WERI-Rb-1 (cell line): ENCODE measurements at places on chromosomes 4 and X.

DNA sequence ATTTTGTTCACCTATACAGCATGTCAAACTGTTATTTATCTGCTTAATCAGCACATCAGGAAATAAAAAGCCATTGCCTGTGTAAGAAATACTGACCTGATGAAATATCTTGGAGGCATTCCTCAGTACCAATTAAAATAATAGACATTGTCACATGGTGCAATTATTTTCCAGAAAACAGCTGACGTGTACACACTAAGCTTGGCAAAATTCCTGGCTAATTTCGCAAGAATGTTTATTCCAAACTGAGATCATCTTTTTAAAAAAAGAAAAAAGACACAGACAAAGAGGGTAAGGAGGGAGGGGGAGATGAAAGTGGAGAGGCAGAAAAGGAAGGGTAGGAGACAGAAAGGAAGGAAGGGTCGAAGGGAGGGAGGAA is 61.9 kb upstream of the NFKB1 start:
- no peak for DNase-seq

- DNase-seq, result no peak
Measured at GRCh38 chr4:35900286-35901243, 343.7 kb downstream of the ARAP2 start.

DNA sequence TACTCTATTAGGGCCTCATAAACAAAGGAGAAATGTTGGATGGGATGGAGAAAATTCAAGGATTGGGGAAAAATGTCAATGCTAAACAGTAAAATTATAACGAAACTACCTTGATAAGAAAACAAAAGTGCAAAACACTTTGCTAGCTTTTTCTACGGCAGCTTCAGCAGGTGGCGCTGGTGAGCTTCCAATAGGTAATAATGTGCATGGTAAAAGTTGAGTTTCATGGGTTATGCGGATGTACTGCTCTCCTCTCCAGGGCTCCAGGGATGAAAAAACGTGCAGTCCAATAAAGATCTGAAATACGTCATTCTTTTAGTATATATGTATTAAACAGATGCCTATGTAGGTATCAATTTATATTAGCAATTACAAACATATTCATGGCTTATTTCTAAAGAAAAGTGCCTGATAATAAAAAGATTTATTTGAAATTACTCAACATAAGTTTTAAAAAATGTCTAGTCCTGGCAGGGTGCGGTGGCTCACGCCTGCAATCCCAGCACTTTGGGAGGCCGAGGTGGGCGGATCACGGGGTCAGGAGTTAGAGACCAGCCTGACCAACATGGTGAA is 239.6 kb downstream of the GRXCR1 start:
- DNase-seq, result peak; percentile 80

GRCh38 chr4:142516686-142517526 is 329.2 kb downstream of the INPP4B start:
- no peak for DNase-seq

- no peak for DNase-seq
Measured at GRCh38 chr4:84563002-84563401, 19.9 kb upstream of the CDS1 start.

- no peak for DNase-seq
Measured at GRCh38 chrX:31301203-31301602, 229.4 kb upstream of the FTHL17 start.

- no peak for DNase-seq
Measured at GRCh38 chrX:150871341-150871811, 27.1 kb downstream of the CD99L2 start.

DNA sequence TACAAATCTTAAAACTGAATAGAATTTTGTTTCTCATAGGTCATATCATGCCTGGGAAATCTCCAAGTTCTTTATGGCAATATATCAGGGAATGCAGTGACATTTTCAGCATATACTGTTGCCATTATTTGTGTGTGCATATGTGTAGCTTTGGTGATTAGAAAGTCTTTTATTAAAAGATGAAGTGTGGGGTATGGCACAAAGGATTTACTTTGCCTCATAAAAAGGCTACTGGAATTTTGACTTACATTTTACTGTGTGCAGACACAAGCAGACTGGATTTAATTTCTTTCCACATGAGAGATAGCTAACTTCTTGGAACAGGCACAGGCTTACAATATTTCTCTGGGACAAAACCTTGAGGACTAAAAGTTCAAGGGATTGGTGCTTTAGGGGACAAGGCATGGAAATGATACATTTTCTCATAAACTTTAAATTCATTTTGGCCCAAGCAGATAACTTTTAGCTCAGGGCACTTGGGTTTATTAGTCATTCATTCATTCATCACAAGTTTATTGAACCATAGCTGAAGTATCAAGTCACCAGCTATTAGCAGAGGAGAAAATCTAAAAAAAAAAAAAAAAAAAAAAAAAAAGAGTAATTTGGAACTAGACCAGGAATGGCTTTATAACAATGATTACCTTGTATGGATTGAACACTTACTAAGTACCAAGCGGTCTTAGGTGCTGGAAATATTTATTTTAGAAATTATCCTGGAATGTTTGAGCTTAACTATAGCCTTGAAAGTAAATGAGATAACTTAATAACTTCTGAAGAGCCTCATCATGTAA is 191.5 kb downstream of the SLIT2 start:
- DNase-seq, result no peak

GRCh38 chrX:129511689-129512088 is 11.6 kb downstream of the SMARCA1 start:
- DNase-seq, result no peak

DNA sequence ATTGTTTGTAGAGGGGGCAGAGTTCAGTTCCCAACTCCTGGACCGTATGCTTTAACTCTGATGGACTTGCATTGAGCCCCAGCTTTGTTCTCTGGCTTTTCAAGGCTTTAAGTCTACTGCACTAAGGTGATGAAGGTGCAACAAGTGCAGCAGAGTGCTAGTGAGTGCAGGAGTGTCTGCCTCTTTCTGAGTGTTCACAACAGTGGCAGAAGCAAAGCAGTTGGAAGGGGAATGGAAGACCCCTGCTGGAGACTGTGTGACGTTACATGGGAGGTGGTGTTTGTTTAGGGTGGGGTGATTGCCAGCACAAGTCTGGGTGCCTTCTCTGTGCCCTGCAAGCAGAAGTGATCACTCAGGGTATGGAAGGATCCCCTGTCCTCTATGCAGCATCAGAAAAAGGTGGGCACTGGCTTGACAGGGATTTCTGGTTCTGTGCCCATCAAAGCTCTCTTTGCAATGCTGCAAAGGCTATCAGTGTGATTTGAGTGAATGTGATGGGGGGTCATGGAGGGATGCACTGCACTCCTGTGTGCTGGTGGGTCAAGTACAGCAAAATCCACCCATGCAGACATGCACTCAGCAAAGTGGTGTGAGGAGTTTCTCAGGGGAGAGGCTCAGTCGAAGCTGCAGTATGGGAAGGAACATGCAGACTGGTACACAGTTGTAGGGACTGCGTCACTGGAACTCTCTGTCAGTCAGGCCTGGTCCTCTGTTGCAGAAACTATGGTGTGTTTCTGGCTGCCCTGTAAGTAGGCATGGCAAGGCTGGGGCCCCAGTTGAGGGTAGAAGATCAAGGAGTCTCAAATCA is 70.9 kb upstream of the UGT2B7 start:
- peak; percentile 24 for DNase-seq

DNA sequence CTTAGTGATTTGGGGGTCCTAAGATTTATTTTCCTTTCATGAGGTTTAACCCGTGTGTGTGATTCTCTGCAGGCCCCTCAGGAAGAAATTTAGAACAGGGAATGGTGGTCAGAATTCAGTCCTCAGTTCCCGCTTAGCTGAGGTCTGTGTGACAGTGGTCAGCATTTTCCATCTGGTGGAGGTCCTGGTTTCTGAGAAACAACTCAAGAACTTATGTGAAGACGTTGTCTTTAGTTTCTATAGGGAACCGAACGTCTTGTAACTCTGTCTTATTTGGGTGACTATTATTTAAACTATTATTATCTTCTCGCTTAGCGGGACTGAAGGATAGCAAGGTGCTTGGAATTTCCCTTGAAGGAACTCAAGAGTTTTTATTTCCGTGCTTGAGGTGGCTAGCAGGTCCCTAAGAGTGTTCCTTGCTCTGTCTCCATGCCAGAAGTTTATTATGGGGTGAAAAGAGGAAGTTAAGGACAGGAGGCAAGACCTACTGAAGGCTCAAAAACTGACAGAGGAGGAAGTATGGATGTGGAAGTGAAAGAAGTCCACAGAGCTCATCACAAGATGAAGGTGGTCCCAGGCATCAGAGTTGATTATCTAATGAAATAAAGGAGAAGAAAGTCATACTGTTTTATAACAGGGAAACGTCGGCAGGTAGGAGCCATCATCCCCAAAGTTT is 9.4 kb downstream of the MGST2 start:
- no peak for DNase-seq

DNA sequence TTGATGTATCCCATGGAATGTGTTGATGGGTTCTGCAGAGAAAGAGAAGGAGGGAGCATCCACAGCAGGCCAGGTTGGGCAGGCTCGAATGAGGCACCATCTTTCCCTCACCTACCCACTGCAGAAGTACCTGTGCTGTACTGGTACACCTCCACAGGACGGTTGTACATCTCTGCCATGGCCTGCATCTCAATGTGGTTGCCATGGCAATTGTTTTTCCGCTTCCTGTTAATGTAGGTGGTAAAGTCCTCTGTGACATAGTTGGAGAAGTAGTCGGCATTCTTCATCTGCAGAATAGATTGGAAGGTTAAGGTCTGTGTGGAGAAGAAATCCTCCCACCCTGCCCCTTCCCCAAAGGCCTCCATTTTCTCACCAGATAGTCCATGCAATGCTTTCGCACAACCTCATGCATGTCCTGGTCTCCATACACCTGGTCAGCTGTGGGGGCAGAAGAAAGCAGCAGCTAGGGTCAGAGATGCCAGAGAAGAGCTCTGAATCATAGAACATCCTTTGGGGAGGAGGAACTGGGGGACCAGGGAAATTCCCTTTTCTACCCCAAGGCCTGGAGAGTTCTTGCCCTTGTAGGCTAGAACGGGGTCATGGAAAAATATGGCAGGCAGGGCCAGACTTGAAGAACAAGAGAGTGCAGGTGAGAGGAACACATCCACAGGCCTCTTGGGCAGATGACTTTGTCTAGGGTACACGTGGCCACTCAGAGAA is 15.9 kb upstream of the PIM2 start:
- no peak for DNase-seq

GRCh38 chrX:68867458-68868112 is 38.8 kb downstream of the EFNB1 start:
- DNase-seq, result no peak

- no peak for DNase-seq
Measured at GRCh38 chrX:71140440-71140839, 4.2 kb upstream of the NLGN3 start.

GRCh38 chrX:153400146-153401132 is 711 bp downstream of the PNMA6E start:
- DNase-seq, result peak; percentile 82

DNA sequence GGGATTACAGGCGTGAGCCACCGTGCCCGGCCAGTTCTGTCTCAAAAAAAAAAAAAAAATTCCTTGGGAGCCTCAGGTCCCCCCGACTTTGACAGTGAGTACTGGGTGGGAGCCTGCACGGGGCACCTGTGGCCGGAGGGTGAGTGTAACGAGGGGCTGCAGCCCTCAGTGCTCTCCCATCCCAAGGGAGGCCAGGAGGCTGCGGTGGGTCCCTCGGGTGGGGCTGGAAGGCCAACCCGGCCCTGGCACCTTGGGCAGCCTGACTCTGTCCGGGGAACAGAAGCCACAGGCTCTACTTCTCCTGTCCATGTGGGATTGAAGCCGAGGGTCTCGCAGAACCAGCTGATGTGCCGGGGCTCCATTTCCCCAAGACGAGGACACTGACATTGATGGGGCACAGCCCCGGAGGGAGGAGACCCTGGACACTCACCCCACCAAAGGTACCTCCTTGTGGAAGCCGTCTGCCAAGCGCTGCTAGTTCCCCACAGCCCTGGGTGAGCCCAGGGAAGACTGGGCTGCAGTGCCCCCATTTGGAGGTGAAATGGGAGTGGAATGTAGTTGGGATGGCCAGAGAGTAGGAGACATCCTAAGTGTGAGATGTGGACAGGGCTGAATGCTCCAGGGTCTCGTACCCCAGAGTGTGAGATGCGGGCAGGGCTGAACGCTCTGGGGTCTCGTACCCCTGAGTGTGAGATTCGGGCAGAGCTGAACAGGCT is 2.3 kb upstream of the SLC26A1 start:
- no peak for DNase-seq

- no peak for DNase-seq
Measured at GRCh38 chrX:68989865-68990606, 161.2 kb downstream of the EFNB1 start.

DNA sequence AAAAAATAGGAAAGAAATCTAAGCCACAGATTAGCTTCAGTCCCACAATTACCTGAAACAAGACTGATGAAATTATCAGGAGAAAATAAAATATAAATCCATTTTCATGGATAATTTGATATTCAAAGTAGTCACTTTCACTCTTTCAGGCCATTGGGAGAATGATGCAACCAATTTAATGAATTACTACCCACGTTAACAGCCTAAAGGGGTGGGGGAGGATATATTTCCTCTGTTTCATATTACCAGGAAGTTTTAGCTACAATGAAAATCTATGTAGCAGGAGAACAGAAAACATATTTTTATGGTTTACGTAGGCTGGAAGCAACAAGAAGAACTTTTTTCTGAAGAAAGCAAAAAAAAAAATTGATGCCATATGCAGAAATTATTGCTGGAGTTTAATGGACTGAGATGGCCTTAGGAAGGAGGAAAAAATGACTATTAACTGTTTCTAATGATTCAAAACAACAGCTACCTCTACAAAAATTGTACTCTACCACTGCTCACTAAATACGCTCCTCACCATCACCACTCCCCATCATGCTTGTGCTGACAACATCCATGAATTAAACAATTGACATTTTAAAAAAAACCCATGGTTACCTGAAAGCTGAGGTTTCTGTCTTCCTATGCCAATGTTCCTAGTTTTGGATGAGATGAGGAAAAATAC is 100.9 kb downstream of the CXXC4 start:
- DNase-seq, result no peak

GRCh38 chr4:153704522-153704921 is 20.4 kb downstream of the TLR2 start:
- DNase-seq, result no peak

DNA sequence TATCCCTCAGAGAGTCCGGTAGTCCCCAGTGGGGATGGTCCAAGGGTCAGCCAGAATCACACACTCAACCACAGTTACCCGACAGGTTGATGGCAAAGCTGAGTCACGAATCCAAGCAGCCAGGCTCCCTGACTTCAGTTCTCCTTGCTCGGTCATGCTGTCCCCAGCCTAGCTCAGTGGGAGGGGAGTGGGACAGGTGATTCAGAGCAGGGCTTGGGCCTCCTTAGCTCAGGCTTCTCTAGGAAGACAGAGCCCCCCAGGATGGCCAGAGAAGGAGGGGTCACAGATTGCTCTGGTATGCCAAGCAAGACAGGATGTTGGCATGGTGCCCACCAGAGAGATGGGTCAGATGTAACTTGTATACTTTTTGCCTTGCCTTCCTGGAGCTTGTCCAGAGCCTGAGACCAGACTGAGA is 66.5 kb downstream of the EFNB1 start:
- no peak for DNase-seq

DNA sequence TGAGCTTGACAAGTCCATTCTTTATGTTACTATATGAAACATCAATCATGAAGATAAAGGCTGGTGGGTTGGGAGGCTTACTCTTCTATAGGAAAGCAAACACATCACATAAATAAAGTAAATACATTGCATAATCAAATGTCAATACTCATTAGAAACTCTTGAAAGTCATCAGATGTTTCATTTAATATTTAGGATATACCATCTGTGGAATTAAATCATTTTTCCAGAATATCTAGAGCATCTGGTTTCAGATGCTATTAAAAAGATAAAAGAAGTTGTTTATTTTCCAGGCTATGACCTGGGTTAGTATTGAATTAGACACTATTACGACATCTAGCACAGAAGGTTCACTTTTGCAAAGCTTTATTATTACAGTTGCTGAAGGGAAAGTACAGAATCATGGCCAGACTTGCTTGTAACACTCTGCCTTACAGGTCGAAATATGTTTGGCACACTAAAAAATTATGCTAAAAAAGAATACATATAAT is 72.6 kb downstream of the METTL14 start:
- no peak for DNase-seq
